ENCODE measurements at places on chromosomes 6 and 20.

- peak; percentile 66 for DNase-seq
These were observed 201.0 kb upstream of the CEP162 start for GRCh38 chr6:84428300-84428907.

GRCh38 chr20:10412591-10413408 lies 21.2 kb downstream of the MKKS start:
- no peak for DNase-seq

- DNase-seq: no peak
These were observed 39.7 kb upstream of the PRND start for GRCh38 chr20:4681991-4682401.

GRCh38 chr20:9592419-9592818 lies 78.0 kb downstream of the LAMP5 start:
- DNase-seq: no peak

DNA sequence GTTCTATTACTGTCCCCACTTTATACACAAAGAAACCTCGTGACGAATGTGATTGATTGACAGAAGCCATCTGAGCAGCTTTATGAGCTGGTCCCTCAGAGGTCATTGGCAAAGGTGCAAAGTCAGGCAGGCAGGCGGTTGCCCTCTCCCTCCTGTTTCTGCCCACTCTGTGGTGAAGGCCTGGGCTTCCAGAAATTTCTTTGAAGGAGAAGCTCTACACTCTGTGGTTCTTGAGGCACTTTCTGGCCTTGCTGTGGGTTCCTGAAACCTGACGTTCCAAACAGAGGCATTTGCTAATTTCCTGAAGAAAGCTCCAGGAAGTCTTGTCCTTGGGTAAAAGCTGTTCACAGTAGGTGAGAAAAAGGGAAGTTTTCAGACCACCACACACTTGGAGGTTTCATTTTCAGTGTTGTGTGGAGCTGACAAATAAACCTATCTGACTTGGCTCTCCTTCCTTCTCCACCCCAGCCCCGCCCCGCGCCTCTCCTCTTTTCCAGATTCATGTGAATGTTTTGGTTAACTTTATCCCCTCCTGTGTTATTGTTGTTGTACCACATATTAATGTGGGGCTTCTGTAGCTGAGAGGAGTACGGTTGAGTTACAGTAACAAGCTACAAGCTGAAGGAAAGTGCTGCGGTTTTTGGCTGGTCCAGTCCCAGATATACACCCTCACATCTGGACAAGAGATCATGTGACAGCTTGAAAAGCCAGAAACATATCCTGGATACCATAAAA lies 274.1 kb downstream of the CLIC5 start:
- DNase-seq: no peak

GRCh38 chr20:768426-768978 lies at the start of gene SLC52A3:
Gene SLC52A3 (minus strand): TSS chr20:768500. CDS start chr20:765774, 2,726 bp downstream.
- peak; percentile 39 for DNase-seq

DNA sequence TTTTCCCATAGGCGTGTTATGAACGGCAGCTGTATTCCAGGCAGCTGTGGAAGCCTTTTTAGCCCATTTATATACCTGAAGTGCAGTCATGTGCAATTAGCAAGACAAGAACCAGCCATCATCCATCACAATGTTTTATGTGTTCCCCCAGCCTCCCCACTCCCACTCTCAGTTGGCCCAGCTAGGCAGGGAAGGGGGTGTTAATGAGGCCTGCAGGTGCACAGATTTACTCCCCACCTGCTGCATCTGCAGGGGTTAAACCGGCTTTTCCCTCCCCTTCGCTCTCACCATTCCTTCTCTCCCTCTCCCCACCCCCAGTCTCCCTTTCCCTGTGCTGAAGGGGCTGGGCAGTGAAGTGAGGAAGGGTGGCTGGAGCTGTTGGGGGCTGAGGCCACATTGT lies 149.8 kb upstream of the AKAP12 start:
- peak; percentile 29 for DNase-seq

All from nephron progenitor cell (in vitro differentiated cells).